ENCODE measurements at places on chromosomes 16 and 17.

- DNase-seq, result no peak
Observed at GRCh38 chr16:15674571-15674970, 24.5 kb downstream of the NDE1 start.

DNA sequence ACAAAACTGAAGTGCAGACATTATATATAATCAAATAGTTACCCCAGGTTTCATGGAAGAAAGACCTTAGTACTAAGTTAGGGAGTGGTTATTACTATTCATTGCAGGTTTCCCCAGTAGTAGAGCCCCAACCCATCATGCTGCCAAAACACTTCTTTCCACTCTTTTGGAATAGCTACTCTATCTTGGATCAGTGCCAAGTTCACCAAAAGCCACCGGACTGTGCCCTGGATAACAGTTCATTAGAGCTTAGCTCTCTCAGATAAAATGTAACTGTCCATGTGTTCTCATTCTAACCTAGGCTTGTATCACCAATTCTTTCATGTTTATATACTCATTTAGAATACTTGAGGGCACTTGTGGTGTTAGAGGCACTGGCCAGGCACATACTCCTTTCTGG is 540.1 kb upstream of the C16orf82 start:
- DNase-seq, result no peak

DNA sequence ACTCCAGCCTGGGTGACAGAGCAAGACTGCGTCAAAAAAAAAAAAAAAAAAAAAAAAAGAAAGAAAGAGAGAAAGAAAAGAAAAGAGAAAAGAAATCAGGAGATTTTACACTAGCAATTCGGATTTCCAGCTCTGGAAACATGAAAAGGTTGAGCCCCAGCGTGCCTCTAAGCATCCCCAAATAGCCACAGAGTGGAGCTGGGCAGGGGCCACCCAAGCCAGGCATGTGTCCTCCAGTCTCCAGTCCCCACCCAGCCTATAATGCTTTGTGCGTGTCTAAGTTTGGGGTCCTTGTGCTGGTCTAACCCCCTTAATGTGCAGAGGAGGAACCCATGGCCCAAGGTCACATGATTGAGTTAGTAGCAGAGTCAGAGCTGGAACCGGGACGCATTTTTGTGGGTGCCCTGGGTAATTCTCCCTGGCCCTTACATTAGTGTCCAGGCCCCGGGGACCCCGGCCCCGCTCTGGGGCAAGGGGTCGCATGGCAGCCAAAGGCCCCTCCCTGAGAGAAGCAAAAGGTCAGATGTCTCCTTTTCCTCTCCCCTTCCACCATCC is 19.9 kb downstream of the ADAM11 start:
- DNase-seq, result no peak

DNA sequence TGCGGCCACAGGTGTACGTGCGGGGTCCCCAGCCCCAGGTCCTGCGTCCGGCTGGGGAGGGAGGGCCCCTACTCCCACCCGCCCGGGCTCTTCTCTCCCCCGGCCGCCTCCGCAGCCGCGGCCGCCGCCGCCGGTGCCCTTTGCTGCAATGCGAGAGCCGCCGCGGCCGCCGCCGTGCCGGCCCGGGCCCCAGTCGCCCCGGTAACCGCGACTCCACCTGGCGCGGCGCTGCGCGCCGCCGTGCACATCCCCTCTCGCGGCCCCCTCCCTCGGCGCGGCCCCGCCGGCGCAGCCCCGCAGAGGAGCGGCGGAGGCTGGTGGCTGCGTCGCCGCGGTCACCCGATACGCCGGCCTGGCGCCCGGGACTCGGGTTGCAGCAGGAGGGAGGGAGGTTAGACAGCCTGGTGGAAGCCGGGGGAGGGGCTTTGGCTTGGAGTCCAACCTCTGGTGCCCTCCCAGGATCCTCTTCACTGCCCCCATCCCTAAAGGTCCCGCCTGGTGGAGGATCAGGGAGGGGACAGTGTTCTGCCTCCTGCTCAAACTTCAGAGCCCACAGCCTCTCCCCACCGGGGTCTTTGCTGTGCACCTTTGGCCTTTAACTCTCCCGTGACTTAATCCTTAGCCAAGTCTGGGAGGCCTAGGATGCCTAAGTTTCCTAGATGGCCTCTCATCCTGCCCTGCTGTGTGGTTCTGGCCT is 32.9 kb downstream of the SRCIN1 start:
- peak; percentile 20 for DNase-seq

GRCh38 chr17:71600137-71600789 is 520.6 kb upstream of the SOX9 start:
- DNase-seq, result no peak

DNA sequence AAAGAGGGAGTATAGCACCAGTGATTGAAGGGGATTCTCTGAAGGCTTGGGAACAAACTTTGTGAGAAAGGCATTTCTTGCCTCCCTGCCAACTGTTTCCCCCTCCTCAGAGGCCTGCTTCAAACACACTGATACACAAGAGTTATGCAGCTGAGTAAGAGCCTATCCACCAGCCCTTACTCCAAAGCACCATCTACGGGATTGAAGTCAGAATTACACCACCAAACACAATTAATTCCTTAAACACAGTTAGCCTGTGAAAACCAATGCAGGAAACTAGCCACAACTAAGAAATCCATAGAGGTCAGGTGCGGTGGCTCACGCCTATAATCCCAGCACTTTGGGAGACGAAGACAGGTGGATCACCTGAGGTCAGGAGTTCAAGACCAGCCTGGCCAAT is 138.3 kb downstream of the SHCBP1 start:
- no peak for DNase-seq

- no peak for DNase-seq
Observed at GRCh38 chr17:54727624-54728023, 173.0 kb upstream of the TOM1L1 start.

GRCh38 chr16:57540387-57540786 is 2.1 kb upstream of the ADGRG5 start:
- no peak for DNase-seq

GRCh38 chr16:54706406-54706805 is 224.3 kb upstream of the IRX5 start:
- DNase-seq, result no peak

- no peak for DNase-seq
Observed at GRCh38 chr17:21250854-21251253, 2.4 kb downstream of the NATD1 start.

GRCh38 chr17:4666296-4666695 is 24.8 kb upstream of the ALOX15 start:
- no peak for DNase-seq

GRCh38 chr17:18025945-18026776 is 12.8 kb downstream of the ATPAF2 start:
- peak; percentile 87 for DNase-seq

DNA sequence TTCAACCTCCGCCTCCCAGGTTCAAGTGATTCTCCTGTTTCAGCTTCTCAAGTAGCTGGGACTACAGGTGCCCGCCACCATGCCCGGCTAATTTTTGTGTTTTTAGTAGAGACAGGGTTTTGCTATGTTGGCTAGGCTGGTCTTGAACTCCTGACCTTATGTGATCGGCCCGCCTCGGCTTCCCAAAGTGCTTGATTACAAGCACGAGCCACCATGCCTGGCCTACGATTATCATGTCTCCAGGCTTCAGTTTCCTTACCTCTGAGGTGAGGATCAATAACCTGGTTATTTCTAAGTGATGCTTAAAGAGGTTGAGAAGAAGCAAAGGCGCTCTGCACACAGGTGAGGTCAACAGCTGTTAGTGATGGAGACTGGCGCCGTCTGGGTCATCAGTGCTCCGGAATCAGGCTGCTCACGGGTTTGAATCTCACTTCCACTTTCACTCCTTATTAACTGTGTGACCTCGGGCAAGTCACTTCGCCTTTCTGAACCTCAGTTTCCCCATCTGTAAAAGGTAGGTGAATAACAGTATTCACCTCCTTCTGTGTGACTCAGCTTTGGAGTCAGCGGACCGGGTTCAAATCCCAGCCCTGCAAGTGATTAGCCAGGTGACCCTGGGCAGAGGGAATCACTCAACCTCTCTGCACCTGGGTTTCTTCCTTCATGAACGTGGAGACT is 745 bp upstream of the ABCC1 start:
- no peak for DNase-seq

DNA sequence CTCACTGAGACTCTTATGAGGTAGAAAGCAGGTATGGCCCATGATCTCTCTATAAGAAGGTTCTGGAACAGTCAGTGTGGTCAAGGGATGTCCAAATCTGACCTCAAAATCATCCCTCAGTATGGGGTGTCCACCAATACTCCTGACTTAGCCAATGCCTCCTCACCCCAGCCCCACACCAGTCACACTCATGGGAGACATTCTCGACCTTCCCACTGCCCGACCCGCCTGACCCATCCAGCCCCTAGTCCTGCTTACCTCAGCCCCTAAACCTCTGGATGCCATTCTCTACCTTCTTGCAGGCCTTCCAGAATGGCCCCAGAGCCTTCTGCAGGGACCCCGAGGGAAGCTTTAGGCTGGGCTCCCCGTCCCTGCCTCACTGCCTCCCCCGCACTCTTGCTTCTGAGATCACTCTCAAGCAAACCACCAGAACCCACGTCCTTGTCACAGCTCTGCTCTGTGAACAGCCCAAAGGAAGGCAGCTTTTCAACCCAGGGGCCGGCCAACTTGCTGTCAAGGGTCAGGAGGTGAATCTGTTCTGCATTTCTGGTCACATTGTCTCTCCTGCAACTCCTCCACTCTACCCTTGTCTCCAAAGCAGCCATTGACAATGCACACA is 44.9 kb upstream of the RBFOX3 start:
- DNase-seq, result no peak

DNA sequence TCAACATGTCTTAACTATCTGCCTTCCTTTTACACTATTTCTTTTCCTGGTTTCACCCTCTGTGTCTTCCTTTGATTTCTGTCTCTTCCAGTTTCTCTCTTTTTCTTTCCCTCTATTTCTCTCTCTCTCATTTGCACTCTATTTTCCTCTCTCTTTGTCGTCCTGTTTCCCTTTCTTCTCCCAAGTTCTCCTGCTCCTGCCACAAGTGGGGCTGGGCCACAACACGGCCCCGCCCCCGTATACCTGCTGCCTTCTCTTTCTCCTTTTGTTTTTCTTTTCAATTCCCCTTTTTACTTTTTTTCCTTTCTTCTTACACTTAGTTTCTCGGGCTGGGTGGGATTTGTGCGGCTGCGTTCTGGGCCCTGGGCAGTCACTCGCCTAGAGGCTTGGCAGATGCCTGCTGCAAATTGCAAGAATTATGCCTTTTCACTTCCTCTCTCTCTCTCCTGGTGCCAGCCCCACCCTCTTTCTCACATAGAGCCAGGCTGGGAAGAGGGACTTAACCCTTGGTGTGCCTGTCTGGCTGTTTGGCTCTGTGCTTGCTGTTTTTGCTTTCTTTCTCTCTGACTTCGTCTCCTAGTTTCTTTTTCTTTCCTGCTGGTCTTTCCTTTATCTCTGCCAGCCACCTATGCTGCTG is 2139.4 kb downstream of the TP53TG3F start:
- DNase-seq, result no peak

Data from AG08395 (cell line).